Gastrocnemius medialis (tissue), 4 donors: ENCODE measurements at places on chromosomes 12 and 14. TPM values are rescaled to one million over a fixed set of nuclear protein-coding genes. Genes with fewer than 3 reads are reported as not detected.
A peak's percentile ranks its signal among the peaks of the same experiment; 100 is the strongest.

GRCh38 chr12:44053549-44054127 is 217.8 kb downstream of the TMEM117 start:
- no peaks in the 10 kb centered on the region for H3K4me1 ChIP-seq
- H3K27me3 ChIP-seq: no peaks in the 10 kb centered on the region
- no peak for DNase-seq
- no peak overlapping the region for H3K4me3 ChIP-seq
- H3K36me3 ChIP-seq: no peaks in the 10 kb centered on the region
- no peak overlapping the region for H3K27ac ChIP-seq

Gene OSGEP
- total RNA-seq: 21.5 TPM

Gene ASCL1
- total RNA-seq: not detected

GRCh38 chr14:66273261-66273832 is 212.8 kb upstream of the CCDC196 start:
- no peaks in the 10 kb centered on the region for H3K4me1 ChIP-seq
- H3K4me3 ChIP-seq: no peak overlapping the region
- H3K36me3 ChIP-seq: no peaks in the 10 kb centered on the region
- DNase-seq: no peak
- no peak overlapping the region for H3K27ac ChIP-seq
- no peaks in the 10 kb centered on the region for H3K27me3 ChIP-seq

DNA sequence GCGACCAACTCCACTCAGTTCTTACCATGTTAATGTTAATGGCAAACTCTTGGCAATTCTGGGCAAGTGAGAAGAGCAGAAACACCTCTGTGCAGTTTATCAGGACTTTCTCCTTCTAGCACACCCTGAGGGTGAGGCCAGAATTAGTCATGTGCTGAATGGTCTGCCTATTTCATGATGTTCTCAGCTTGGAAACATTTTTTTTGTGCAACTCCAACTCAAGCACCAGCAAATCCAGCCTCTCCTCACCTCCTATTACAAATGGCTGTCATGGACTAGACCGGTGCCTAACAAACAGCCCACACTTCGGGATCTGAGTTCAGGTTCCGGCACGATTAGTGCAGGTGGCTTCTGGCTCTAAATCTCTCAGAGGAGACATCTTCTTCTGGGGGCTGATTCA is 246.0 kb downstream of the ZFP36L1 start:
- H3K27me3 ChIP-seq: no peaks in the 10 kb centered on the region
- no peaks in the 10 kb centered on the region for H3K36me3 ChIP-seq
- H3K27ac ChIP-seq: peak overlapping the region; percentile 96

DNA sequence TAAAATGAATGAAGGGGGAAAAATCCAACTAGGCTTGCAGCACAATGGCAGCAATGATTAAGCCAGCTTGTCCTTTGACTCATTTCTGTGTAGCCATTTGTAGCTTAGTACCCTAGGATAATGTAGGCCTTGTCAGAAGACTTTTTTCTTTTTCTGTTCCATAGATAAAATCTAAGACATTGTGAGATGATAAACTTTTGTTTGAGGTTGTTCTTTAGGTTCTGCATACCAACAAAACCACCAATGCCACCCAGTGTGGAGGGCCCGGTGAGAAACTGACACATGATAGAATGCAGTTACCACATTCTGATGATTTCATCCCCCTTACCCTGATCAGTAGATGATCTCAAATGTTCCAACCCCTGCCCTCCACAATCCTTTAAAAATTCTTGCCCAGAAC is 6.6 kb upstream of the KLRD1 start:
- H3K27ac ChIP-seq: no peak overlapping the region
- H3K27me3 ChIP-seq: no peaks in the 10 kb centered on the region
- no peaks in the 10 kb centered on the region for H3K4me1 ChIP-seq
- H3K36me3 ChIP-seq: no peaks in the 10 kb centered on the region

Gene COX8C
- total RNA-seq: not detected

Gene KRT6B
- not detected for total RNA-seq

- no peaks in the 10 kb centered on the region for H3K4me1 ChIP-seq
- H3K27me3 ChIP-seq: no peaks in the 10 kb centered on the region
- H3K36me3 ChIP-seq: no peaks in the 10 kb centered on the region
- H3K4me3 ChIP-seq: no peak overlapping the region
- no peak overlapping the region for H3K27ac ChIP-seq
- no peak for DNase-seq
Observed at GRCh38 chr12:106281056-106281782, 21.3 kb upstream of the TCP11L2 start.

DNA sequence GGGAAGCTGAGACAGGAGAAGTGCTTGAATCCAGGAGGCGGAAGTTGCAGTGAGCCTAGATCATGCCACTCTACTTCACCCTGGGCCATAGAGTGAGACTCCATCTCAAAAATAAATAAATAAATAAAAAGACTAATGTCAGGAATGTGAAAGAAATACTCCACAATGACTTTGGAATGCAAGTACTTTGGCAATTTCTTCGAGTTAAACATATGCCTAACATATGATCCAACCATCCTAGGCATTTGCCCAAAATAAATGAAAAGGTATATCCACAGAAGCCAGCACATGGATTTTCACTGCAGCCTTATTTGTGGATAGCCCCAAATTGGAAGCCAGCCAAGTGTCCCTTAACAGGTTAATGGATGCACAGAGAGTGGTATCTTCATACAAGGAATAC is 357.9 kb upstream of the TMEM132C start:
- H3K36me3 ChIP-seq: no peaks in the 10 kb centered on the region
- no peaks in the 10 kb centered on the region for H3K4me1 ChIP-seq
- H3K27ac ChIP-seq: no peak overlapping the region
- no peak for DNase-seq
- H3K4me3 ChIP-seq: no peak overlapping the region
- H3K27me3 ChIP-seq: no peaks in the 10 kb centered on the region

Gene SLC7A7
- 1.9 TPM for total RNA-seq

GRCh38 chr14:99579903-99580571 is 24.0 kb downstream of the CCDC85C start:
- H3K4me3 ChIP-seq: no peak overlapping the region
- H3K4me1 ChIP-seq: peaks cover 45% of the 10 kb centered on the region
- H3K36me3 ChIP-seq: no peaks in the 10 kb centered on the region

DNA sequence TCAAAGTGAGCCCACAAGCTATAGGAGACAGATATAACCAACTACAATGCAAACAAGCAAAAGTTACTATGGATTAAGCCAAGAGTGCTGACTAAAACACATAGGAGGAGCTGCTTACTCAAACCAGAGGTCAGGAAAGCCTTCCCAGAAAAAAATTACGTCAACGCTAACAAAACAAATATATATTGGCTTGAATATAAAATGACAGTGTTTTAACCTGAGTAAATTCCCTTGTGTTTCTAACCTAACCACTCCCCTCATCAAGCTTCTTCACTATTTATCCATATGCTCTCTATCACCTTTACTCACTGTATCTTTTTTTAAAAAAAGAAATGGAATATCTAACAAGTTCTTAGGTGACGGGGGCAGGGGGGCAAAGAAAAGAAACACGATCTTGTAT is 115.9 kb downstream of the MED13L start:
- H3K4me3 ChIP-seq: no peak overlapping the region
- H3K4me1 ChIP-seq: peaks cover 88% of the 10 kb centered on the region
- H3K27ac ChIP-seq: peak overlapping the region; percentile 50
- H3K27me3 ChIP-seq: no peaks in the 10 kb centered on the region
- no peaks in the 10 kb centered on the region for H3K36me3 ChIP-seq
